Endothelial cell (in vitro differentiated cells): ENCODE measurements at places on chromosomes 1 and 21.

GRCh38 chr1:18977428-18977827 is 21.0 kb upstream of the IFFO2 start:
- no peak for DNase-seq

GRCh38 chr1:77625250-77625649 is 57.2 kb downstream of the ZZZ3 start:
- DNase-seq = no peak

DNA sequence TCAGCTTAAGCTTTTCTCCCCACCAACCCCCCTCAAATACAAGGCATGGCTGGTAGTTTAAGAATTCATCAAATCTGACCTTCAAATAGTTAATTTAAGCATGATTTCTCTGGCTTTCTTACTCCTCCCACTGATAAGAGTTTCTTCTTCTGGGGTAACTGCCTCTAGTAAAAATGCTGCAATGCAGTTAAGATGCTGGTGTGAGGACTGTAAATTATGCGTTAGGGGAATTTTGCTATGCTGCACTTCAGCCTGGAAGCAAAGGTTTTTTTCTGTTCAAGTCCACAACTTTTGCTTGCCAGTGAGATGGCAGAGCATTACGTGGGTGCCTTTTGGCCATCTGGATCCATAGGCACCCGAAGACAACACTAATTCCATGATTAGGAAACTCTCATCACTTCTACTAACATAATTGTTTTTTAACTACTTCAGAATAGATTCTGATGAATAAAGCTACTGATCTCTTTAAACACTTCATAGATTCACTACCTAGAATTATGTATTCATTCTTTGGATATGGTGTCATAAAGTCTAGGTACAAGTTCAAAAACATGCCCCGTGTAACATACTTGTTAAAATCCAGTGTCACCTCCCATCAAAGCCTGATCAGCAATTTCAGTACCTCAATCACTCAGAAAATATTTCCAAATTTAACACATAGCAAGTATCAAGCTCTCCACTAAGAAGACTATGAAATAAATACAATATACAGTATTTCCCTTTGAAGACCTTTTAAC is 8.8 kb upstream of the SMYD2 start:
- DNase-seq = no peak

DNA sequence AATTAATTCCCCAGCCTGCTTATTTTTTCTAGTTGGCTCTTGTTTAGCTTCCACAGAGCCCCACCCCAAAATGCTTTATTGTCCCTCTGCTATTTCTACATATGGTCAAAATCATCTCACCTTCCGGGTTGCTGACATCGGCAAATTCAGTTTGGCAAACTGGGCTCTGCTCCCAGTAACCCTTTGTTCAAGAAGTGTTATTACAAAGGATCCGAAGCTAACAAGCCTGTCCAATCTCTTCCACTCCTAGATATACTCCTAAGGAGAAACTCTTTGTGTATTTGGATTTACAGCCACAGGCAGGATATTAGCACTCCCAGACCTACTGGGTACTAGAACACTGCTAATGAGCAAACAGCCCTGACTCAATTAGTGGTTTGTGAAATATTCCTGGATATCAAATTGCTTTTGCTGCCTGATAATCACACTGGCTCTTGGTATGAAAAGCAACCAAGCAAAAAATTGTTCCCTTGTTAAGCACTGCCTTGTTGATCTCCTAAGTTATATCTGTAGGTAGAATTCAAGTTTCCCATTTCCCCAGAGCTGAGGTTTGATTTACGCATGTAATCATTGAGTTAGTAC is 4.0 kb downstream of the JUN start:
- DNase-seq = no peak

DNA sequence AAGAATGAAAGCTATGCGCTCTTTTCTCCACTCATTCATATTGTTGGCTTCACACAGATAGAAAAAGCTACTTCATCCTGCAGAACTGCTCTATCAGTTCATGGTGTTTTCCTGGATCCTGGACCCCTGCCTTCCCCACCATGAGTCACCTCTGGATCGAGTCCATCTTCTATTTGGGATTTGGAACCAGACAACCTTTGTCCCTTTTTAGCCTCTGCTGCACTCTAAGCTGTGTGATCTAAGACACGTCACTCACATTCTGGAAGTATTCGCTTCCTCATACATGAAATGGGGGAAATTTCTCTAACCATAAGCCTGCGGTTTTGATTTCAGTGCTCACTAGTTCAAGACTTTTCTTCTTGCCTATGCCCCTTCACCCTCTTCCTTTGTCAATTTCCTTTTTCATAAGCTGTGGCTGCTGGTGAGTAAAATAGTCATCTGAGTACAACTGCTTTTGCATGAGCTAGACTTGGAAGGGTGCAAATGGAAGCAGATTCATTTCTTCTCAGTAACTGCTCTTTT is 14.1 kb upstream of the DEGS1 start:
- no peak for DNase-seq

- no peak for DNase-seq
Observed at GRCh38 chr1:98422816-98423215, 238.7 kb upstream of the SNX7 start.

DNA sequence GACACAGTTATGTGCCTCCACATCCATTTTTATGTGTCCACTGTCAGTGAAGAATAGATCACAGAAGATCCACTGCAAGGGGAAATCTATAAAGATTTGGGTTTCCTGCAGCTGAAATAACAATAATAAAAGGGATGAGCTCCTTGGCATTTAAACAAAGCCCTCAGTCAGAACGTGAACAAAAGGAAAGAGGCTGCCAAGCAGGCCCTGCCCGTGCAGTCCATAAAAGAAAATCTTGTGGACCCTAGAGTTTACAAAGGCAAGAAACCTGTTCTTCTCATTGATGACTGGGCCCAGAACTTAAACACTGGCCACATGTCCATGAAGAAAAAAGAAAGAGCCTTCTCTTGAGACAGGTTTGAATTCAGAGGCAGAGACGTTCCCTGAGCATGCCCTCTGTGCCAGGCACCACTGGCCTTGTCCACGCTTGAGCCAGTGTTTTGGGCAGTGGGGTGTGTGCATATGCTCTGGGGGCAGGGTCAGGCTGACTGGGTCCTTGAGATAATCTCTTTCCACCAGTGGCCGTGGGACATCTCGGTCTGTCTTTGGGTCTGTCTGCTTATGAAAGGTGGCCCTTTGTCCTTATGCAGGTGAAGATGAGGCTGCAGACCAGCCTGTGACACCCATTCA is 142.7 kb downstream of the HIVEP3 start:
- no peak for DNase-seq

GRCh38 chr1:203072002-203072602 is 13.7 kb downstream of the MYOG start:
- DNase-seq = no peak

DNA sequence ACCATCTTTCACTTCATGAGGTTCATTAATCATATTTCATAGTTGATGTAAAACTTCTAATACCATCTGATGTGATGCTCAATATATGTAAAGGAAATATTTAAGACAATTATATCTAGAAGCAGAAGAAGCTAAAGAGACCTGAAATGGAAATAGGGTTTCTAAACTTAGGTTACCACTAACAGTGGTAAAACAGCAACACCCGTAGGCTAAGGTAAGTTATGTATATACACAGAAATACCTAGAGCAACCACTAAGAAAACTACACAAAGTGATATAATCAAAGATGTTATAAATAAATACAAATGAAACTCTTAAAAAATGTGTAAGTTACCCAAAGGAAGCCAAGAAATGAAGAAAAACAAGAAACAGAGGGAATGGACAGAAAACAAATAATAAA is 61.1 kb upstream of the TNFSF4 start:
- DNase-seq = no peak

GRCh38 chr1:46549697-46550681 is 1.5 kb downstream of the KNCN start:
- DNase-seq = peak; percentile 32

DNA sequence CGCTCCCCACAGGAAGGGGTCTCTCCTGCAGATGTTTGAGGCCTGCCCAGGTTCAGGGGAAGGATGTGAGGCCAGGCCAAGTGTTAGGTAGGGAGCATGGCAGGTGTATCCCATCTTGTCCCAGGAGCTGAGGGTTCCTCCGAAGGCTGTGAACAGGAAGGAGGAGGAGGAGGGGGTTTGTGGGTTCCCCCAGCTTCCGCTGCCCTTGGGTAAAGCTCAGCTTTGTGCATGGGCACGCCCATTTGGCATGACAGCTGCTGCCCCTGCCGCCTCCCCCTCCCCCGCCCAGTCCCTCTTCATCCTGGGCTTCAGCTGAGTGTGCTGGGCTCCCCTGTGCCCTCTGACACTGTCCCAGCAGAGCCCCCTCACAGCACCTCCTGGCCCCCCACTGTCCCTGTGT is 25.5 kb downstream of the TNFRSF8 start:
- no peak for DNase-seq

- no peak for DNase-seq
Observed at GRCh38 chr1:234486858-234487840, 8.2 kb upstream of the TARBP1 start.

DNA sequence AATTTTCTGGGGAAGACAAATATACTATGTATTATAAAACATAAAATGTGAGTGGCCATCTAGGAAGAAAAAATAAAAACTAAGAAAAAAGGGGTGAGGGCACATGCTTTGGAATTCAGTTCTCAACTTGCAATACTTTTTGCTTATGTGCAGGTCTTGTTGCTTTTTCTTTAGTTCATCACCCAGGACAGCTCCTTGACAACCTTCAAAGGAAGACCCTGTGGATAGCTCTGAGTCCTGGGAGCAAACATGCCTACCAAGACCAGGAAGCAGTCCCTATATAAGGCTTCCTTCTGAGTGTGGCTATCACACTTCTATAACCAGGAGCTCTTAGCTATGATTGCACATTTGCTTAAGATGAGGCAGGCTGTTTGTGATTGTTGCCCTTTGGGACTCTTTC is 78.0 kb downstream of the WDR64 start:
- DNase-seq = no peak

DNA sequence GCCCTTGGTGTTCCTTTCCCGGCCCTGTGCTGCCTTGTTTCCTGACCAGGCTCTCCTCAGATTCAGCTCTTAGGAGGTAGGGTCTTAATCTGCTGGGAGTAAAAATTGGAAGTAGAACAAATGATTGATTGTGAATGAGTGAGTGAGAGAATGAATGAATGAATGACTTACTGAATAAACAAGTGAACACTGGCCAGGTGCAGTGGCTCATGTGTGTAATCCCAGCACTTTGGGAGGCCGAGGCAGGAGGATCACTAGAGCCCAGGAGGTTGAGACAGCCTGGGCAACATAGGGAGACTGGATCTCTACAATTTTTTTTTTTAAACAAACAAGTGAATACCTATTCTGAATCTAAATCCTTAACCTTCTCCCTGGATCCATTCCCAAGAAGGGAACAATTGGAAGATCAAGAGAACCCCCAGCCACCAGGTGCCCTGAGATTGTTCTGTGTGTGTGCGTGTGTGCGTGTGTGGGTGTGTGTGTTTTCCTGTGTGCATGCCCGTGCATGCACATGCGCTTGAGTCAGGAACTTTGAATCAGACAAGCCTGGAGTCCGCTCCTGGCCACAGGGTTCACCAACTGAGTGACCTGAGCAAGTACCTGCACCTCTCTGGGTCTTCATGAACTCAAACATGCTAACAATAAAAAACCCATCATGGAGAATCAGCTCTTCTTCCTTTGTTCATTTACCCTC is 24.3 kb upstream of the CITED4 start:
- DNase-seq = no peak

DNA sequence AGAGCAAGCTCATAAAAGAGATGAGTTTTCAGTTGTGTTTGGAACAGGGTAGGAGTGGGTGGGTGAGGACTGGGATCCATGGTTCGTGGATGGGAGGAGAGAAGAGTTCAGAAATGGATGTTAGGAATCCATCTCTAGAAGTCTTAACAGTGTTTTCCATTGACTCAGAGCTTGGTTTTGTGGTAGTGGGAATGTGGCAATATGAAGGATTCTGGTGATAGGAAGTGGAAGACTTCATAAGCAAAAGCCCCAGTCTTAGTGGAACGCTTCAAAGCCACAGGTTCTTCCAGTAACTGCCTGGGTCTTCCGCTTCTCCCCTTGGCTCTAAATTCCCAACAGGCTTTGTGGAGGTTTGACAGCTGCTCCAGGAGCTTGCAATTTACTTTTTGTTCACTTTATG is 167.9 kb downstream of the KCNJ6 start:
- DNase-seq = no peak

DNA sequence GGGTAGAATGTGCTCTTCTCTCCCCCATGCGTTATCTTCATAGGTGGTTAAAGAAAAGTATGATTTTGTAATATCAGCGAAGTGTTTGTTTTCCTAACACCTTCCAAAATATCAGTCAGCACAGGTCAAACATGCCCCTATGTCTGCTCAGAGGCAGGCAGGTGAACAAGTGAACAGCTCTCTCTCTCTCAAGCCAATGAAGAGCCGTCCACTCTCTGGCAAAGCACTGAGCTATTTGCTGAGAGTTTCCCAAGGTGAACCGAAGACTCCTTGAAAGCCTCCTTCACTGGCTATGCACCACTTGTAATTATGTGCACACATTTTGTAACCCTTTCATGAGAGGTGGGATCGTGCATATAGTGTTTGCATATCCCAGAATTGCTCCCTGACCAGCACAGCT is 47.7 kb downstream of the ST6GALNAC3 start:
- DNase-seq = no peak

DNA sequence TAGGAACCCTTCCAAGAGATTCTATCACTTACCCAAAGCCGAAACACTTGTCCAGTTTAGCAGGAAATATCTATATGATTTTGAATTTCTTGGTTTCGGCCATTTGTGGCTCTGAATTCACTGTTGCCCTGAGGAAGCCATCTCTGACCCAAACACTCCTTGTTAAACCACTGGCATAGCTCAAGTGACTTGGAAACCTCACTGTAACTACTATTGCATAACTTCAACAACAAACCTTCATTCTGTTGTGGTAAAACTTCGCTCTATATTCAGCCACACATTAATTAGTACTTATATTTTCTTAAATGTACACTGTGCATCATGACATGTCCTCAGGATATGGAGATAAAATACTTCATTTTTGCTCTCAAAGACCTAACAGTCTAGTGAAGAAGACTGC is 63.2 kb downstream of the ST6GALNAC3 start:
- DNase-seq = no peak

- DNase-seq = no peak
Observed at GRCh38 chr1:75797273-75797588, 549 bp downstream of the MSH4 start.

GRCh38 chr21:43662286-43662685 is 2.9 kb downstream of the RRP1B start:
- DNase-seq = no peak

- no peak for DNase-seq
Observed at GRCh38 chr1:78035121-78035520, 10.6 kb upstream of the GIPC2 start.

- DNase-seq = no peak
Observed at GRCh38 chr1:15870421-15870820, 22.9 kb downstream of the SPEN start.

- DNase-seq = no peak
Observed at GRCh38 chr1:21875621-21876063, 61.5 kb downstream of the HSPG2 start.

- DNase-seq = no peak
Observed at GRCh38 chr1:170510163-170510562, 21.8 kb upstream of the GORAB start.

- no peak for DNase-seq
Observed at GRCh38 chr1:212873518-212873917, 15.4 kb downstream of the FLVCR1 start.

GRCh38 chr1:70195342-70195741 is 10.0 kb downstream of the LRRC40 start:
- DNase-seq = no peak
